Articular chondrocyte of knee joint (primary cell): ENCODE measurements at places on chromosomes 16 and 17. TPM values are rescaled to one million over a fixed set of nuclear protein-coding genes. Genes with fewer than 3 reads are reported as not detected.

The FAM20A gene
- 11.9 and 15.8 TPM in 2 replicates for total RNA-seq

The ITGAD gene
- not detected in 2 replicates for total RNA-seq

The CSF3 gene
- not detected in 2 replicates for total RNA-seq

The ACSM2B gene
- not detected in 2 replicates for total RNA-seq

The GPR139 gene
- not detected in 2 replicates for total RNA-seq

The SLC2A4 gene
- 0.11 TPM in 1 of 2 replicates, not detected in the other for total RNA-seq

The CCL17 gene
- total RNA-seq: not detected in 2 replicates

The COASY gene
- 12.3 and 13.6 TPM in 2 replicates for total RNA-seq

The ABCC12 gene
- under 0.01 TPM in 1 of 2 replicates, not detected in the other for total RNA-seq

The GINS2 gene
- total RNA-seq: 2.9 and 5.0 TPM in 2 replicates
